ENCODE measurements at places on chromosomes 6 and 20.

GRCh38 chr6:26271668-26272024, 93.4 kb upstream of the BTN3A2 start:
- DNase-seq, result no peak

DNA sequence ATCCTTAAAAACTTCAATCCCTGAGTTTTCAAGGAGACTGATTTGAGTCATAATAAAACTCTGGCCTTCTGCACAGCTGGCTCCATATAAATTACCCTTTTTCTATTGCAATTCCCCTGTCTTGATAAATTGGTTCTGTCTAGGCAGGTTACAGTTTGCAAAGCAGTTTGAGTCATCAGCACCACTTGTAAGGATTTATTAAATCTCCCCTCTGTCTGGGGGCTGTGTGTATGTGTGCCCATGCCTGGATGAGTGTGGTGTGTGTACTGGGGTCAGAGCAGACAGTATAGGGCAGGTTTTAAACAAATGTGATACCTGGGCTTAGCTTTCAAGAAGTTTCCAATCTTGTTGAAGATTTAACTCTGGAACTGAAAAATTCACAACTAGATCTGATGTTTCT, 228.6 kb downstream of the FNDC1 start:
- DNase-seq, result no peak

GRCh38 chr20:53124803-53125202, 152.6 kb downstream of the TSHZ2 start:
- no peak for DNase-seq

GRCh38 chr6:144341831-144342527, 56.8 kb downstream of the UTRN start:
- no peak for DNase-seq

DNA sequence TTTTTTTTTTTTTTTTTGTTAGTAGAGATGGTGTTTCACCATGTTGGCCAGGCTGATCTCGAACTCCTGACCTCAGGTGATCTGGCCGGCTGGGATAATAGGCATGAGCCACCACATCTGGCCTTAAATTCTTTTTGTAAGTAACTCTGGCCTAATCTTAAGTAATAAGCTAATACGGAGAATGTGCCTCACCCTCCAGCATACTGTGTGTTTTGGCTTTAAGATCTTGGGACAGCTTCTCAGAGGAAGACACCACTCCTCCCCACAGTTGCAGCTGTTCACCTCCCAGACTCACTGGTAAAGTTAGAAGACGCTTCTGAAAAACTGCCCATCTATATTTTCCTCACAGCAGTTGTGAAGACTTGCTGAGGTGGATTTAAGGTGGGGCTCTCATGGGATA, 120.8 kb downstream of the CCDC170 start:
- no peak for DNase-seq

GRCh38 chr6:154951345-154952200, 43.5 kb upstream of the TIAM2 start:
- peak; percentile 77 for DNase-seq

GRCh38 chr6:147820520-147820919, 312.0 kb downstream of the SAMD5 start:
- DNase-seq, result no peak

DNA sequence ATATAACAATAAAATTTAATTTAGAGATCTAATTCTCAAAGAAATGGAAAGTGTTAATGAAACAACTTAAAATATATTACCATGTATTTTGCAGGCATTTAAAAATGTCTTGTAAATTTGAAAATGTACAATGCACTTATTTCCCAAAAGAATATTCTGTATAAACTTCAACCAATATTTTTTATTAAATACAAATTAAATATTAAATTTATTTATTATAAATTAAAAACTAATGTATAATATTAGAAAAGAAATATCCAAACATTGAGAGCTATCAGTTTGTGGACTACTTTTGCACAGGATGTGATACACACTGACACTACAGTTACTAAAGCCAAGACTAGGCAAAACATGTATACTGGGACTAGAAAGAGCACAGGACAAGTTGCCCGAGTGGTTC, 707.0 kb upstream of the NRSN1 start:
- DNase-seq, result no peak

DNA sequence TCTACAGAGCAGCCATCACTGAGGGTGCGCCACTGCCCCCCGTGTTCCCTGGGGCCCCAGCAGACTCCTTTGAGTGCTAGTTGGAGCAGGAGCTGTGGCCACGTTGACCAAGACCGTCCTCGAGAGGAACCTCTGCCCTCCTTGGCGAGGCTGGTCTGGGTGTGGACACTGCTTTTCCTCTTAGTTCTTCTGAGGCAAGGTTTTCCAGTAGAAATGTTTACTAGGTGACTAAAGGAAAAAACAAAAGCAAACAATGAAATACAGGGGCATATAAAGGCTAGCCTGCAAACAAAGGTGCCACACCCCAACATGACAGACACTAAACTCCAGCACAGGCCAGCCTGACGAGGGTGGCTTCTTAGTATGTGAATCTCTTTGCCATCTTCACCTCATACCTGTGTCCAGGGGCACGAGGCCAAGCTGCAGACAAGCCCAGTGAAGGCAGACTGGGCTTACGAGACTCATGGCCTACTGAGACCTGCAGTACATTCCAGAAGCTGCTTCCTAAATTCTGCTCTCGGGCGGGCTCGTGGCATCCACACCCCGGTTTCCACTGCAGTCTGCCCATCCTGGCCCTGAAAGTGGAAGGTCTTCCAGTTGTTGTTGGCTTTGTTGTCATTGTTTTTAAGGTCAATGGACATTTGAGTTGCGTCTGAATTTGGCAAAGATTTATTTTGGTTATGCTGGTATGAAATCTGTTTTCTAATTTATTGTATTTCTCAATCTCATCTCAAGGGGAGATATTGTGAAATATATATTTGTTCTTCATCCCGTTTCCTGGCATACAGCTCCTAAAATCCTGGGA, 39.2 kb downstream of the FAM50B start:
- no peak for DNase-seq

DNA sequence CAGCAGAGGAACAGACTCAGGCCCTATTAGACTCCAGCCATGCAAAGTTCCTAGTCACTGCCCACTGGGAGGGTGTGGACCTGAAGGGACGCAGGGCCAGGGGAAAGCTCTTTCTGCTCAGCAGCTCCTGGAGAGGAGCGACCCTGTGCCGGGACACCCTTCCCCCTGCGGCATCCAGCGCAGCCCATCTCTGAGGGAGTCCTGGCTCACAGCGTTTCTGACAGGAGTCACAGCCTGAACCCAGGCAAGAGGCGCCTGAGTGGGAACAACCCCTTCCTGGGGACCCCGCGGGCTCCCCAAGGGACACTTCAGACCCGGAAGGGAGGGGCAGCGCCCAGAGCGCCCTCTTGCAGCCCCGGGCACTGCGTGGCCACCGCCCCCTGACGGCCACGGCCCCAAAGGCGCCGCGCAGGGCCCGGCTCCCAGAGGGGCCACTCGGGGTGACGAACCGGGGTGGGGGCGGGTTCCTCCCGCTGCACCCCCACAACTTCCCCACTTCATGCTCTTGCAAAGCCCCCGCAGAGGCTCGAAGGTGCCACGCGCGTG, 862 bp downstream of the UCKL1 start:
- peak; percentile 63 for DNase-seq

DNA sequence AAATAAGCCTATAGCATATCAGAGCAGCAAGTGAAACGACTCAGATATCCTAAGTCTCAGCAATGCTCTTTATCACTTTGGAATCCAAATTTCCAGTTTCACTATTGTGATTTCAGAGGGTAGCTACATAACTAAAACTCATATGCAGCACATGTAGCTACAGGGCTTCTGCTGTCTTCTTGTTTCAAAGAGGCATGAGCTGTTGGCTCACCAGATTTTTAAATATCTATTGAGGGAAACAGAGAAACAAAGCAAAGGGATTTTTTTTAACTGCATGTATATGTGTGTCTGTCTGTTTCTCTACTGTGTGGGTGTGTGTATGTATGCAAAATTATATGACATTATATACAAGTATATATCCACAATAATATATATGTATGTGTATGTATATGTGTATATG, 258.4 kb downstream of the HDGFL1 start:
- DNase-seq, result no peak

DNA sequence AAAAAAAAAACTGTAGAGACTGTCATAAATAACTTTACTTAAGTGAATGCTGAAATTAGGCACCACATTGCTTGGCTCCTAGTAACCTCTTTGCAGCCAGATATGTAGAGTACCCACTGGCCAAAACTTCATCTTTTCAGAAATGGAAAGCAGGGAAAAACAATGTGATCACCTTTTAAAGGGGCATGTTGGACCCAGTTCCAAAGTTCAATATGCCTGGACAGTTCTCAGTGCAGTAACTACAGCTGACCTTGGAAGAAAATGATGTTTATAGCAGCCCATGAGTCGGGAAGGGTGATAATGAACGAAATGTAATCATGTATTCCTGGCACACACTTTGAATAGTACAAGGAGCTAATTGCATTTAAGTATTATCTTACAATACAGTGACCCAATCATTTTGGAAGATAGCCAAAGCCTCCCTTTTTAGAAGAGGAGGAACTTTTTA, 93.6 kb upstream of the TAB2 start:
- no peak for DNase-seq

GRCh38 chr20:35592339-35592974, 23.2 kb upstream of the SPAG4 start:
- no peak for DNase-seq

GRCh38 chr6:108798670-108799353, 49.4 kb upstream of the ARMC2 start:
- DNase-seq, result no peak

DNA sequence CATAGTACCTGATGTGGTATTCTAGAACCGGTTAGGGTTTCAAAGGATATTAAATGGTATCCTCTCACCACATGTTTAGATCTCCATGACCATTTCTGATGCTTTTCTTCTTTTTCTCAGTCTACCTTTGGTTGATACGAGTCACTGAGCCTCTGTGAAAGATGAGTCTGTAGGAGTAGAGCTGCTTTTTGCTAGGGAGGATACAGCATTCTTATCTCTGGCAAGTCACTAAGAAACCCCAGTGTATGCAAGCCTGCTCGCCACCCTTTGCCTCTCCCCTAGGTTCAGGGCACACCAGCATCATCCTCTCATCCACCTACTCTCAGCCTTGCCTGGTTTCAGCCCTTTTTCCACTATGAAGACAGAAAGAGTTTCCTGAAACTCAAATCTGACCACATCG, 89.9 kb downstream of the MTFR2 start:
- DNase-seq, result no peak

DNA sequence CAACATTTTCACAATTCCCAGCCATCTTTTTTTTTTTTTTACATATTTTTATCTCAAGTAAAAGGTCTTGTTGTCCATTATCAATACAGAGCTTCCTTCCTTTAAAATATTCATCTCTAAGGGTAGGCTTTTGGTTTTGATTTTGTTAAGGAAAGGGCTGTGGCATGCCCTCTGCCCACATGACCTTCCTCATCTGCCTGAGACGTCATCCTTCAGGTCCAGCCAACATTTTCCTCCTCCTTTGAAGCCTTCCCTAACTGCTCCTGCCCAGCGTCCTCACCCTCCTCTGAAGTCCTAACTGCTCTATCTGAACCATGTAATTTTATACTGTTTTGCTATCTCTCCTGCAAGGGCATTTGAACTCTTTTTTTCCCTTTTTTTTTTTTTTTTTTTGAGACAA, 73.9 kb upstream of the TGM3 start:
- no peak for DNase-seq

- DNase-seq, result no peak
Measured at GRCh38 chr6:169225131-169225576, 28.5 kb downstream of the THBS2 start.

DNA sequence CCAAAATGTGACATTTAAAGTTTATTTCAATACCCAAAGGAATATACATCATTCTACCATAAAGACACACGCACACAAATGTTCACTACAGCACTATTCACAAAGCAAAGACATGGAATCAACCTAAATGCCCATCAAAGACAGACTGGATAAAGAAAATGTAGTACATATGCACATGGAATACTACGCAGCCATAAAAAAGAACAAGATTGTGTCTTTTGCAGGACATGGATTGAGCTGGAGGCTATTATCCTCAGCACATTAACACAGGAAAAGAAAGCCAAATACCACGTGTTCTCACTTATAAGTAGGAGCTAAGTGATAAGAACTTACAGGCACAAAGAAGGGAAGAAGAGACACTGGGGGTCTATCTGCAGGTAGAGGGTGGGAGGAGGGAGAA, 22.4 kb downstream of the ATP9A start:
- no peak for DNase-seq

- DNase-seq, result no peak
Measured at GRCh38 chr6:121691126-121691551, 255.7 kb downstream of the GJA1 start.

- no peak for DNase-seq
Measured at GRCh38 chr20:11443382-11444119, 474.1 kb upstream of the BTBD3 start.

GRCh38 chr6:165988302-165988756, 179.3 kb downstream of the TBXT start:
- DNase-seq, result no peak

- no peak for DNase-seq
Measured at GRCh38 chr6:56348578-56348977, 101.2 kb upstream of the COL21A1 start.

GRCh38 chr20:61923371-61924166, 142.1 kb downstream of the TAF4 start:
- DNase-seq, result no peak

DNA sequence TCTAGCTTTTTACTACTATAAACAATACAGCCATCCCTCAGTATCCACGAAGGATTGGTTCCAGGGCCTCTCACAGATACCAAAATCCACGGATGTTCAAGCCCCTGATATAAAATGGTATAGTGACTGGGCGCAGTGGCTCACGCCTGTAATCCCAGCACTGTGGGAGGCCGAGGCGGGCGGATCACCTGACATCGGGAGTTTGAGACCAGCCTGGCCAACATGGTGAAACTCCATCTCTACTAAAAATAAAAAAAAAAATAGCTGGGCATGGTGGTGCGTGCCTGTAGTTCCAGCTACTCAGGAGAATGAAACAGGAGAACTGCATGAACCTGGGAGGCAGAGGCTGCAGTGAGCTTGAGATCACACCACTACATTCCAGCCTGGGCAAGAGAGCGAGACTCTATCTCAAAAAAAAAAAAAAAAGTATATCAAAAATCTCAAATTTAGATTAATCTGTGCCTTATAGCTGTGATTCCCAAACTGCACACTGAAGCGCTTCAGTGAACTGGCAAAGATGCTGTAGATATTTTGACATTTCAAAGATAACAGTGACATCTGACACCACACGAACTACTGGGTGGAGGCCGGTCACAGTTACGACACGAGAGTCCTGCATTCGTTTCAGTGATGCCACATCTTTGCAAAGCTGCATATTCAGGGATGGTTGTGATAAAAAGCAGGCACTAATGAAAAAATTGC, 38.3 kb downstream of the MRS2 start:
- DNase-seq, result no peak

DNA sequence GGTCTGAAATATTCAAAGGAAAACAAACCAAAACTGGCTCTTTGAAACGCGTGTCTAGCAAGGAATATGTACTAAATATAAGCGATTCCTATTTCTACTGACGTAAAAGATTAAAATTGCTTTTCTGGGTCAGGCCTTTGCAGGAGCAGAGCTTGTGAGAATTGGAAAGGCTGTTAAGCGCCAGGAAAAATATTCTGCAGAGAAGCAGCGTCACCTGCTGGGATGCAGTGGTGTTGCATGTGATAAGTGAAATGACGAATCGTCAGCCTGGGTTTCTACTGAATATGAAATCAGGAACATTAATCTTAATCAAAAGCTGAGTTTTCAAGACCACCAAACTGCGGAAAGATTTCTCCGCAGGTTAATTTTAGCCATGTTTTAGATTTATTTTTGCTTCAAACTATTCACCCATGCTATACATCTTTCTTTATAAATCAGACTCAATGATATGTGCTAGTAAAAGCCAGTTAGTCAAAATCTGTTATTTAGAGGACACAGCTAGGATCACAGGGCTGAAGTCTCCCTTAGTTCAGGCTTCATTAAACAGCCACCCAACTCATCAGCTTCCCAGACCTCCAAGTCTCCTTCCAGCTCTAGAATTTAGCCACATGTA, 67.4 kb downstream of the ALDH8A1 start:
- no peak for DNase-seq

All from germinal center (tissue), 1 donor.